ENCODE measurements at places on chromosomes 2 and 18.

DNA sequence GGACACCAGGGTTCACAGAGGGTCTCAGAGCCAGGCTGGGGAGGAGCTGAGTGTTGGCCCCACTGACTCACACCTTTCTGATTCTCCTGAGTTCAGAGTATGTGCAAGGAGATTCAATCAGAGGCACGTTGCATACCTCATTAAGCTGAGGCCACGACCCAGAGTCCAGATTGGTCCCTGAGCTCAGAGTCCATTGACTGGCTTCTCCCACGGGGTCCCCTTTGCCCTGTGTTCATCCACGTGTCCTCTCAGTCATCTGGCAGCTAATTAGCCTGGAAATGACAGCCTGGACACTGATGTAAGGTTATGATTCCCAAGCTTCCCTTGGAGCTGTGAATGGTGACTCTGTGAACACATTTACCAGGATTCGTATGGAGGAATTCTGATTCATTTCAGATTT lies 267.2 kb downstream of the SH3BP4 start:
- DNase-seq = no peak

DNA sequence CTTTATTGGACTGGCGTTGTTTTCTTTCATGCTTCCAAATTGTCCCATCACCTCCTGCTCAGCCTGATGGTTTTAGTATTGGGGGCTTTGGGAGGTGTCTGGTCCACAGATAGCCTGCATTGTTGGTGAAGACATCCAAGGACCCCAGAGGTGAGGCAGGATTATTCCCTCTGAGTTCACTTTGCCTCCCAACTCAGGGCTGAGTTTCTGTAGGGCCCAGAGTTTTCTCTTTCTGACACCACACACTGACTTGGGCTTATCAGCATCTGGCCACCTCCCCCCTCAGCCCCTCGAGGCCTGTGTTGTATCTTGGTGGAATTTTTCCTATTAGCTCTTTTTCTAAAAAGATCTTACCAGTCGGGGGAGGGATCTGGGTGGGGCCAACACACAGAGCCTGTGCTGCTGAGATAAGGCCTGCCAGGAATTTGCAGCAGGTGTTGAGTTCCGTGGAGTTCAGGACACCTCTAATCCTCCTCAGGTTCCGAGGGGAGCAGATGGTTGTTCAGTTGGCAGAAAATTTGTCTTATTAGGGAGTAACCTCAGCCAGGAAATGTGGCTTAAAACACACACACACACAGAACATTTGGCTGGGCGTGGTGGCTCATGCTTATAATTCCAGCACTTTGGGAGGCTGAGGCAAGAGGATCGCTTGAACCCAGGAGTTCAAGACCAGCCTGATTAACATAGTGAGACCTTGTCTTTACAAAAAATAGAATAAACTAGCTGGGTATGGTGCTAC lies 7.3 kb downstream of the EMILIN2 start:
- DNase-seq = no peak

DNA sequence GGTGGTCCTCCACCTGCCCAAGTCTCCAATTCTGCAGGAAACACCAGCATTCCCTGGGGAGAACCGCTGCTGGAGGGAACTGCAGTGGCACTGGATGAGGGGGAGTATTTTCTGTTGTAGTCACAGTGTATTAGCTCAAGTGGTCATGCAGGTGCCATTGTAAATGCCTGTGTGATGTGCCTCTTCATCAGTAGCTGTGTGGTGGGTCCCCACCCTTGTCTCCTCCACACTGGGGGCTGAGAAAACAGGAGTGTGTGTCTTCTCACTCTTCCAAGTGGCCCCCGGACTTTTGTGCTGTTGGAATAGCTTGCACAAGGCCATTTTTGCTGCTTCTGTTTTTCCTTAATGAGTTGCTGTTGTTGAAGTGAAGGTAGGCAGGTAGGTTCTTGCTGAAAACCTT lies 8.7 kb downstream of the NCK2 start:
- DNase-seq = no peak

DNA sequence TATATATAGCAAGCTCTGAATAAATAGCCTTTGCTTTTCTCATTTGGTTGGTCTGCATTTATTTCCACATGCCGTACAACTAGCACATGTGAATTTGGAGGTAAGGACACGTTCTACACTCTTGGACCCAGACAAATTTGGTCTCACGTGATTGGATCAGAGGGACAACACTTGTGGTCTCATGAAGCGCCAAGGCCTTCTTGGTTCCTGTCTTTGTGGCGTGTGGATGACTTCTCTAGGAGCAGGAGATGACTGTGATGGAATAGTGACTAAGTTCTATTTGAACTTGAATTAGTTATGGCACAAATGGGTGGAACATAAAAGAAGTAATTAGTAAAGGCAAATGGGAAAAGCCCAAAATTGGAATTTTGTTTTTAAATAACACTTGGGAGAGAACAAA lies 206.9 kb downstream of the BCL2 start:
- DNase-seq = no peak

DNA sequence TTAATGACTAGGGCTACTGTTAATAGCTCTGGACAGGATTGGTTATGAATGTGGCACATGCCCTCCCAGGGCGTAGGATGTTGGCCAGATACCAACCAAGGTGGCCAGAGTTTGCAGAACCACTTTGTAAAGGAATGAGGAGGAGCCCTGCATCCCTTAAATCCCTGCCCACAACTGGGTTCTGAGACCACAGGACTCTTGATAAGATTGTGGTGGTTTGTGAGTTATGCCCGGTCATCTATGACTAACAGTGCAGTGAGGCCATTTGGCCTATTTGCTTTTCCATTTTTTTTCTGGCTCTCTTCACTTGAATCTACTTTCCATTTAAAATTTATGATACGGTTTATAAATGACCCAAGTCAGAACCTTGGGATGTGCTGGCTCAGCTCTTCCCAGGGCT lies 294.5 kb downstream of the PRKCE start:
- no peak for DNase-seq

GRCh38 chr2:236360496-236360895 lies 96.3 kb upstream of the ASB18 start:
- no peak for DNase-seq

- no peak for DNase-seq
Observed at GRCh38 chr2:196917802-196918201, 8.7 kb downstream of the PGAP1 start.

GRCh38 chr2:85888020-85888683 lies 638 bp downstream of the ST3GAL5 start:
- DNase-seq = peak; percentile 16

GRCh38 chr2:58376592-58376991 lies 135.5 kb upstream of the FANCL start:
- DNase-seq = no peak

DNA sequence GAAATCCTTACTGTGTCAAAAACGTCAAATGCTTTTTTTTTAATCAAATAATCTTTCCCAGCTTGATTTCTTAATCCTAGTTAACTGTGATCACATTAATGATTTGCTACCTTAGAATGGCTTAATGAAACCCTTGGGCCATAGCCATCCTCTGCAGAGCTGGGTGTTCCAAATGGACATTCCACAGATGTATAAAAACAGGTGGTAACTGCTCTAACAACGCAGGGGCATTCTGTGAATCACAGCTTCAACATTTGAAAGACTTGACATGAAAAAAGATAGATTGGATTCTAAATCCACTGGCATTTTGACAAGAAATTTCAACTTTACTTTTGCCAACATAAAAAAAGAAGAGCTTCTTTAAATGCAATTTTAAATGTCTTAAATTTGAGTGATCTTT lies 69.8 kb upstream of the RASGRP3 start:
- no peak for DNase-seq

DNA sequence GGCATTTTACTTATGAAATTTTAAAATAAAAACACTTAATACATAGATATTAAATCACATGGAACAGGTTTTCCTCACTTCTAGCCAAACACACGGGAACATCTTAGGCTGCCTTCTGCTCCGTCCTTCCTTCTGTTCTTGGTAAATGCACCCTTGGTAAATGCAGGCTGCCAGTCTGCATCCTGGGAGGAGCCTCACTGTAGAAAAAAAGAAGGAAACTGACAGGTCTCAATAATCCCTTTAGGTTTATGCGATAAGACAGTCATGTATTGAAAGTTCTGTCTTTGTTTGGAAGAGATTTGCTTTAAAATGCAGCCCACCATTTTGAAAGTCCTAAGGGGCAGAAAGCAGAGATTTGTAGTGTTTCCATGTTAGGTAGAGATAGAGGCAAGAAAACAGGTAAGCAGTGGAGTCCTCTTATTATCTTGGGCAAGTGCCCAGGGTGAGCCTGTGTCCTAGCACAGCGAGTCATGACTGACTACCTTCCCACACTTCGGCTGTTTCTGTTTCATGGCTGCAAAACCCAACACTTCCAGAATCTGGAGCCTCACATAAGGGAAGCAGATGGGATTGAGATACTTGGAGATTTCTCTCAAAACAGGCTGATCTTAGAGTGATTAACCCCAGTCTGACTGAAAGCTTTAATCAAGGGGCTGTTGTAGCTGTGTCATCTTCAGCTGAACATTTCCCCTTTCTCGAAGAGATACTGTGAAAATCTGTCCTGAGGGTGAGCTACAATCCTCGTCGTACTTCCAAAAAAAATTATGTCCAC lies 131.4 kb upstream of the MAP3K20 start:
- no peak for DNase-seq

- no peak for DNase-seq
Observed at GRCh38 chr2:230891064-230891463, 26.3 kb downstream of the ITM2C start.

GRCh38 chr2:86105252-86105968 lies at the start of gene POLR1A:
POLR1A (minus strand) TSS chr2:86105886; CDS start chr2:86105776, 110 bp downstream.
- peak; percentile 74 for DNase-seq

- DNase-seq = no peak
Observed at GRCh38 chr2:232668805-232669444, 28.2 kb upstream of the GIGYF2 start.

GRCh38 chr18:47799376-47799775 lies 131.1 kb downstream of the SMAD2 start:
- no peak for DNase-seq

DNA sequence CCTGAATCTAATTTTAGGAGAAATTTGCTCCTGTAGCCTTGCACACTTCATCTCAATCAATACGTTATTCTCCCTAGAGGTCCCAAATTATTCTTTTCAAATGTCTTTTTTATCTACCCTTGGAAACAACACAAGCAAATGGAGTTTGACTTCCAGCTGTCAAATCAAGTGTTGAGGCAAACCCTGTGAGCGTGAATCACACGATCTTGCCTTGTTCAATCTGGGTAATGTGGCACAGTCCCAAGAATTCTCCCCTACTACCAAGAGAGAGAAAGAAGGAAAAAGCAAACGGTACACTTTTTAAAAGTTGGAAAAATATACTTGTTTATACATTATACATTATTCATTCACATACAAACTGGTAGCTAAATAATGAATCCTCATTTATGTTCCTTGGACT lies 2035.3 kb upstream of the CELF4 start:
- DNase-seq = no peak

DNA sequence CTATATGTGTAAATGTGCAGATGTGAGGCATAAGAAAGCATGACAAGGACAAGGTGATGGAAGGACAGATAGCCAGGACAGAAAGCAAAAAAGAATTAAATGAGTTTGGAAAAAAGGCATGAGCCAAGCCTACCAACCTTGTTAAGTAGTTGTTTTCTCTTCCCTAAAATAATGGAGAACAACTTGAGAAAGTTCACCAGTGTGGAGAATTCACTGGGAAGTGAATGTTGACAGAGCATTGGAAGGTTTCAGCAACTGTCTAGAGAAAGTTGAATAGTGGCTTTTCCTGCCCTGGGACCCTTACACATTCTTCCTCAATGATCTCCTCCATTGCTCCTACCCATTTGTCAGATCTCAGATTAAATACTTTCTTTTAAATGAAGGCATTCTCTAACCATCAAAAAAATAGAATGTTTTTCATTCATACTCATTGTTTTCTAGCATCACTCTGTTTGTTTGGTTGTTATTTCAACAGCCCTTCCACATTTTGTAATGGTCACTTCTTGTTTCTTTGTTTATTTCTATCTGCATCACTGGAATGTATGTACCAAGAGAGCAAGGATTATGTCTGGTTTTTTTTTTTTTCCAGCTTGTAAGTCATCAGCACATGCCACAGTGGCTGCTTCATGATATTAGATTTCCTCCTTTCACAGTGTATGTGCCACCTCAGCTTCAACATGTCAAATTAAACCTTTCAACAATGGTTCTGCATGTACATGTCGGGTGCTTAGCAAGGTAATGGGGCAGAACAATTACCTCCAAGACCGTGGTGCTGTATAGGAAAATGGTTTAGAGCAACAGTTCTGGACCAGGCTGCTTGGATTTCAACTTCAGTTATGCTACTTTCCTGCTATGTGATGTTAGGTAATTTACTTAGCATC lies 586.0 kb upstream of the VRK2 start:
- no peak for DNase-seq

GRCh38 chr18:49726675-49726963 lies 86.7 kb downstream of the ACAA2 start:
- DNase-seq = no peak

DNA sequence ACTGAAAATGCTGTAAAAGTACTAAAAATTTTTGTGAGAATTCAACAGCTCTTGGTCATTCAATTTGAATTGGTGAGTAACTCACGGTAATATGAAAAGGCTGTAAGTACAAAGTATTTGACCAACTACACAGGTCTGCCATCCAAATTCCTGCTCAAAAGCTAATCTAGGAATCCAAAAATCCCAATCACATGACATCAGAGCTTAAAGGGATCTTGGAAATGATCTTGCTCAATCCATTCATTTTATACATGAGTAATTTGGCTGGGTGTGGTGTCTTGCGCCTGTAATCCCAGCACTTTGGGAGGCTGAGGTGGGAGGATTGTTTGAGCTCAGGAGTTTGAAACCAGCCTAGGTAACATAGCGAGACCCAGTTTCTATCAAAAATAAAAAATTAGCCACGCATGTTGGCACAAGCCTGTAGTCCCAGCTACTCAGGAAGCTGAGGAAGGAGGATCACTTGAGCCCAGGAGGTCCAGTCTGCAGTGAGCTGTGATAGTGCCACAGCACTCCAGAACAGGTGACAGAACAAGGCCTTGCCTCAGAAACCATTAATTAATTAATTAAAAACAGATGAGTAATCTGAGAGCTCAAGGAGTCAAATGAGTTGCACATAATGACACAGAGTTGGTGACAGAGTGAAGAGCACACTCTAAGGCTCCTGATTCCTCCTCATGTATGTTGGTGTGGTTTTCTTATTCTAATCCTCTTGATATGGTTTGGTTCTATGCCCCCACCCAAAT lies 19.8 kb downstream of the SPIRE1 start:
- no peak for DNase-seq

DNA sequence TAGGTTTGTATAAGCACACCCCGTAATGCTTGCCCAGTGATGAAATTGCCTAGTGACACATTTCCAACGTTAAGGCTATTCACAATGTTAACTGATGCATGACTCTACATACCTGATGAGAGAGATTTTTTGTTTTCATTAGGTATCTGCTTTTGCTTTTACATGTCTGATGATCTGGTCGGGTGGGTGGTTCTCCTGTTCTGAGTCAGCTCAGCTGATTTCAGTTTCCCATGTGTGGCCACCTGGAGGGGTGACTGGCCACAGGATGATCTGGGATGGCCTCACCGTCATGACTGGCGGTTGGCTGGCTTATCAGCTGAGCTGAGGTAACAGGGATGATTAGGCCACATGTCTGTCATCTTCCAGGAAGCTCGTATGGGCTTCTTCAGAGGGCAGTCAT lies 33.8 kb upstream of the ACYP2 start:
- DNase-seq = no peak

- DNase-seq = no peak
Observed at GRCh38 chr2:172375251-172375650, 52.1 kb upstream of the ITGA6 start.

- DNase-seq = no peak
Observed at GRCh38 chr2:43240766-43241150, 14.4 kb upstream of the ZFP36L2 start.

- DNase-seq = no peak
Observed at GRCh38 chr18:59273759-59274532, 692 bp upstream of the RAX start.
